ENCODE measurements at places on chromosomes 5 and 9. TPM values are rescaled to one million over a fixed set of nuclear protein-coding genes. Genes with fewer than 3 reads are reported as not detected.

WNK2 gene
- not detected for total RNA-seq

PSMB7 gene
- 214 TPM for total RNA-seq

IL17B gene
- not detected for total RNA-seq

C5orf52 gene
- total RNA-seq = not detected

RMRP gene
- total RNA-seq = 90,129 TPM

LECT2 gene
- total RNA-seq = not detected
